ENCODE measurements at places on chromosomes 13 and 19.

GRCh38 chr19:40687525-40688016 is 2.9 kb downstream of the NUMBL start:
- peak; percentile 93 for DNase-seq

- DNase-seq: no peak
These were observed 18.5 kb downstream of the LNX2 start for GRCh38 chr13:27601803-27602202.

- no peak for DNase-seq
These were observed 2.5 kb downstream of the NDUFA3 start for GRCh38 chr19:54104998-54105715.

DNA sequence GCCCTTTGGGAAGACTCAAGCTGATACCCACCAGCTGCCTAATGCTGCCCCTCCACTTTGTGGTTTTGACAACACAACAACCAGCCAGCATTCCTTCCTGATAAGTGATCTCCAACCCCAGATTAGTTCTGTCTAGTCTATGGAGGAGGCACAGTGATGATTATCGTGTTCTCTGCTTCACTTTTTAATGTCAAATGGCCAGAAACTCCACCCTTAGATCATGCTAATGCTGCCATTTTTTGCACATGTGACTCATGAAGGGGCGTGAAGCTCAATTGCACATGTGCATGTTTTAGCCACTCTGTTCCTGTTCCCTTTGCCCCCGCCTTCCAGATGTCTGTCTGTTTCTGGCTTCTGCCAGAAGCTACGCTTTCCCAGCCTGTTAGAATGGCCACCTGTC is 199.8 kb downstream of the COG6 start:
- DNase-seq: no peak

GRCh38 chr13:49791711-49792549 is 552 bp downstream of the KPNA3 start:
- peak; percentile 53 for DNase-seq

GRCh38 chr19:53898636-53899341 is 10.3 kb upstream of the CACNG7 start:
- DNase-seq: no peak

GRCh38 chr13:112183532-112184090 is 116.7 kb downstream of the SOX1 start:
- no peak for DNase-seq

DNA sequence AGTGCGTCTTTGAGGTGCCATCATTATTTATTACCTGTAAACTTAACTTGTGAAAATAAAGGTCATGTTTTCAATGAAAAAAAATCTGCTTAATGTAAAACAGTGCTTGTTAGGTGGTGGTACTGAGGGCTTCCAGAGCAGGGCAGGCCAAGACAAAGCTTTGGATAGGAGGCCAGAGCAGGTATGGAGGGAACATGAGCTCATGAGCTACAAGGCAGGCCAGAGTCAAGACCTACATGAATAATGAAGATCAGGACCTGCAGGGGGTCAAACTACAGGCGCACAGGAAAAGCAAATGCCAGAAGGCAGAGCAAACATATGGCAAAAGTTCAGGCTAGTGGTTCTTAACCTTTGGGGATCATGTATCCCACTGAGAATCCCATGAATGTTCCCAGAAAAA is 343.5 kb downstream of the GPC5 start:
- DNase-seq: no peak

DNA sequence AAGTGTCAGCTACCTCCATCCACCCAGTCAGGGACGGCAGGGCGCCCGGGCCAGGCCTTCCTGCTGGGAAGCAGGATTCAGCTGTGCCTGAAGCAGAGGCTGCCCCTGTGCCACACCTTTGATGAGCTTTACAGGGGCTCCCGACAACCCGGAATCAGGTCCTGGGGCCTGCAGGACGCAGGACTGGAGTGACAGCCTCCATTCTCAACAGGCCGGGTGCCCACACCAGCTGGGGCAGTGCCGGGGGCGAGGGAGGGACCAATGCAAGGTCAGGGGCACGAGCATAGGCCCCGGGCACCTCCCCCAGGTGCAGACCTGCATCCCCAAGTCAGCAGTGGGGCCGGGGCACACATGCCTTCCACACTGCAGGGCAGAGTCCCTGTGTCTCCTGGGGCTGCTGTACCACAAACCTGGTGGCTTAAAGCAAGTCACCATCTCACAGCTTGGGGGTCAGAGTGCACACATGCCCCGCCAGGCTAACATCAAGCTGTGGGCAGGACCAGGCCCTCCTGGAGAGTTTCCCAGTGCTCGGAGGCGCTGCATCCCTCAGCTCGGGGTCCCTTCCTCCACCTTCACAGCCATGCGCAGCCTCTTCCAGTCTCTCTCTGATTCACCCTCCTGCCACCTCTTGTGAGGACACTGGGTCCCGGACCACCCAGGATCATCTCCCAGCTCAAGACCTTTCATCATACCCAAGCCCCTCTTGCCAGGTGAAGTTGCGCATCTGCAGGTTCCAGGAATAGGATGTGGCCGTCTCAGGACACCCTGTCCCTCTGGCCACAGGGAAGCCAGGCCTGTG is 13.4 kb downstream of the UBXN6 start:
- DNase-seq: no peak

DNA sequence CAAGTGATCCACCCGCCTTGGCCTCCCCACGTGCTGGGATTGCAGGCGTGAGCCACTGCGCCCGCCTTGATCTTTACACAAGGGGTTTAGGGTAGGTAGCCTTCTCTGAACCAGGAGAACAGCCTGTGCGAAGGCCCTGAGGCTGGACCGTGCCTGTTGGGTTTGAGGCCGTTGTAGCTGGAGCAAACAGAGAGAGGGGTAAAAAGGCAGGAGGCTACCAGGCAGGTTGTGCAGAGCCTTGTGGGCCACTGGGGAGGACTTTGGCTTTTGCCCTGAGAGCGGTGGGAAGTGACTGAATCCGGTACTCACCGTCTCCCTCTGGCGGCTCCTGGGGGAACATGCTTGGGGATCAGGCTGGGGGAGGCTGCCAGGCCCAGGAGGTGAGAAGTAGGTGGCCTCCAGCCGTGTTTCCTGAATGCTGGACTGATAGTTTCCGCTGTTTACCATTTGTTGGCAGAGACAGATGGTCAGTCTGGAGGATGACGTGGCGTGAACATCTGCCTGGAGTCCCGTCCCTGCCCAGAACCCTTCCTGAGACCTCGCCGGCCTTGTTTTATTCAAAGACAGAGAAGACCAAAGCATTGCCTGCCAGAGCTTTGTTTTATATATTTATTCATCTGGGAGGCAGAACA is 24.6 kb downstream of the SPC24 start:
- peak; percentile 78 for DNase-seq

DNA sequence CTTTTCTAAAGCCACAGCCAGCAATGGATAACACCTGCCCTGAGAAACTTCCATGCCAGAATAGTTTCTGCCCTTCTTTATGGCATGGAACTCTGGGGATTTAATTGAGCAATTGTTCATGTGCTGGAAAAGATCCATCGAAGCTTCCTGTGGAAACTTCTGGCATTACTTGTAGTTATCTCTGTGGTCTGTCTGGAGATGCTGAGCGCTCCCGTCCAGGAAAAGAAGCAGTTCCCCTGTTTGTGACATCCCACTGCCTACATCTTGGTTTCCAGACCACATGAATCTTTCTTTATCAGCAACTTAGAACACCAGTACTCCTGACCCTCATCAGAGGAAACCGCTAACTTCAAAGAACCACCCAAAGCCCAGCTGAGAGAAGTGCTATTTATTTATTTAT is 24.6 kb downstream of the FLT1 start:
- no peak for DNase-seq

DNA sequence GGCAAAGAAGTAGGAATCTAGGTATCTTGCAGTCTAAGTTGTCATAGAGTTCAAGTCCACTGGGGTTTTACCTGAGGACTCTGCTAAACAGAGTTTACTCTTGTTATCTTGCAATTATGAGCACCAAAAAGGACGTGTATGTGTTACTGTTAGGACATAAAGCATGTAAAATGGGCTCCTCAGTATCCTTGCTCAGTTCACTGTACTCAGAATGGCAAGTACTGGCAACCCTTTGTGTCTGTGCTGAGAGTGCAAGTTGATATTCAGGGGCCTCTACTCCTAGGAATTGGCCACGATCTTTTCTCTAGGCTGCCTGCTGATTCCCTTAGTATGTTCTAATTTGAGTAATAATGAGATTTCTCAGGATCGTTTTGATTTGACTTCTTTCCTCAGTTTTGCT is 13.3 kb downstream of the TDRD3 start:
- DNase-seq: no peak

DNA sequence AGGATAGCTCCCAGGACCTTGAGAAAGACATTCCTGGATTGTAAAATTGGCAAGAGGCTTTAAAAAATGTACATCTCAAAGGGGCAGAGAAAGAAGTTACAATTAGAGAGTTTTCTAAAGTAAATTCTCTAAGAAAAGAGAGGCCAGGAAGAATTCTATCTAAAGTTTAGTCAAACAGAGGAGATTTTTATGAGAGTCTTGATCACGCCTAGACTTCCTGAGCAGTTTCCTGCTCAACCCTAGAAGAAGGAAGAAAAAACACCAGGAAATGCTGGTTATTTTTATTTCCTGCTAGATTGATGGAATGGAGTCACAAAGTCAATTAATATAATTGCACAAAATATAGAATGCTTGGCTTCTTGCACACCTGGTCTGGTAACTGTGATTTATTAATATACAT is 269.1 kb downstream of the PCDH20 start:
- DNase-seq: no peak

GRCh38 chr13:20442798-20443381 is 82.8 kb downstream of the CRYL1 start:
- no peak for DNase-seq

DNA sequence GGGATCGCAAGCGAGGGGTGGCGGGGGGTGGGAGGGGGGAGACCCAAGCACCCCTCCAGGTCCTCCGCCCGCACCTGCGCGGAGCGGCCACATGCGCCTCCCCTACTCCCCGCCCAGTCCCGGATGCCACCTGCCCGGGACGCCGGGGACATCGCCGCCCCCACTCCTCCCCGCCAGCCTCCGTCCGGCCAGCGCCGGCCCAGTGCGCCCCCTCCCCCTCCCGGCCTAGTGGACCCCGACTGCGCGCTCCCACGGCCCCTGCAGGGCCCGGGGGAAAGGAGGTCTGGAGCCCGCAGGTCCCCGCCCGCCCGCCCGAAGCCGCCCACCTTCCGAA is 263 bp downstream of the RHPN2 start:
- peak; percentile 29 for DNase-seq

DNA sequence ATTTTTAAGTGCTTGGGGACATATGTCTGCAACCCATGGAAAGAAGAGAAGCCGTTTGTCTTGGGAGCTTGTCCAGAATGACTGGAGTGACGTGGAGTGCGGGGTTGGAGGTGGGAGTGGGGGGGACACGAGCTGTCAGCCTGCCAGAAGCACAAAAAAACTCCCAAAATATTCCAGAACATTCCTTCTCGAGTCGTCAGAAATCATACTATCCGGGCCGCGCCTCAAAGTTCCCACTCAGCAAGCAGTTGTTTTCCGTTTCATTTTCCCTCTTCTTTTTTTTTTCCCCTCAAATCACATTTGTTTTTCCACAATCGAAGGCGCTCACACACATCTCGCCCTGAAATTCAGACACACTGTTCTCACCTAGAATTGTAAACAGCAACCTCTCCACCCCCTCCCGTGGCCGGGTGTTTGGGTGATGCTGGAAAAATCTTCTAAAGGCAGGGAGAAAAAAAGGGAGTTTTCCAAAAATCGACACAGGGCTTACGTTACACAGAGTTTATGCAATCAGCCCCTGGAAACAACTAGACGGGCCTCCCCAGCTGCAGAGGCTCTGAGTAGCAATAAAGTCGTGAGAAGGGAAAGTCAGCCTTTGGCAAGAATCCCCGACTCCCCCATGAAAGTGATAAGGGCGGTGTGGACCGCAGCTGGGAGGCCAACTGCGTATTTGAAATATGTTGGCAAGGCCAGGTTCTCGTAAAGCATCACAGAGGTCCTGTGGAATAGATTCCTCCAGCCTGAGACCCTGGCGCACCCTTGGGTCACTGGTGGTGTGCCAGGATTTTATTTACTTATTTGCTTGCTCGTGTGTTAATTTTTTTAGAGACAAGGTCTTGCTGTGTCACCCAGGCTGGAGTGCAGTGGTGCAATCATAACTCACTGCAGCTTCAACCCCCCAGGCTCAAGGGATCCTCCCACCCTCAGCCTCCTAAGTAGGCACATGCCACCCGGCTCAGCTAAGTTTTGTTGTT is 31.2 kb upstream of the KLF2 start:
- peak; percentile 88 for DNase-seq

DNA sequence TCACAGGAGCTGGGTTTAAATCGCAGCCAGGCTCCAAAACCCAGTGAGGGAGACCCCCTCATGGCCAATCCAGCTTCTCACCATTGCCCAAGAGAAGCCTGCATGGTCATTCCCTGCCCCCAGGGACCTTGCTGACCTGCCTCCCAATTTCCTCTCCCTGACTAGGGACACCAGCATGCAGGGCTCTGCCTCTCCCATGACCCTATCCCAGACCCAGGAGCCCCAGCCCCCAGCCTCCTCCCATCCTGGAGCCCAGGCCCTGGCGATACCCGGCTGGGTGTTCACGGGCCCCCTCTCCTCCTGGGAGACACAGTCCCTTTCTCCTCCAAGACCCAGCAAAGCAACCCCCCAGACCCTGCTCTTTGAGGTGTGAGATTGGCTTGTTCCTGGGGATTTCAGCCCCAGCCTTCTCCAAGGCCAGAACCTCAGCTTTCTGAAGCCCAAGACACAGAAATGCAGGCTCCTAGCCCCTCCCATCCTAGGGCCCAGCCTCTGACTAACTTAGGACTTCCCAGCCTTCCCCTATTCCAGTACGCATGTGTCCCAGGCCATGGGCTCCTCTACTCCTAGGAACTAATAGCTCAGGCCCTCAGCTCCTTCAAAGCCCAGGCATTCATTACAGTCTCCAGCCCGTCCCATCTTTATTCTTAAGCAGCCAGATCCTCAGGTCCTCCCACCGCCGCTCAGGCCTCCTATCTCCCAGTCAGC is 1.1 kb downstream of the GYS1 start:
- DNase-seq: peak; percentile 76

- no peak for DNase-seq
These were observed 3.3 kb upstream of the NAPA start for GRCh38 chr19:47518139-47518538.

DNA sequence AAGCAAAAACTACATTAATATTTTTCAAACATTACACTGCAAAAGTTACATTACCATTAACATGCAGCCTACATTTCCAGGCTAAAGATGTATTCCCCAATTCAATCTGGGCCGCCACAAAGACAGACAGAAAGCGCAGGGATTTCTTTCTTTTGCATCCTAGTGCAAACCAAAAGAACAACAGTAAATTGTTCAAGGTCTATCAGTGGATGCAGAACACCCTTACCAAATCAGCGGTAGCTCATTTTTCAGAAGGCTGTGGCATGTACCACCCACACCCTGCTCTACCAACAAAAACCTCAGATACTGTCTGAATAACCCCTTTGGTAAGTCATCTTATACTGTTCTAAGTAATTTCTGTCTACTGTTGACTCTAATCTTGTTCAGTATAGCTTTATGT is 3.6 kb downstream of the TPT1 start:
- no peak for DNase-seq

GRCh38 chr19:28117143-28117542 is 1095.8 kb downstream of the UQCRFS1 start:
- no peak for DNase-seq

- DNase-seq: no peak
These were observed 37.0 kb upstream of the PCDH9 start for GRCh38 chr13:67267136-67267535.

Data from left cardiac atrium (tissue), 4 donors.